ENCODE measurements at places on chromosomes 3 and 15. TPM values are rescaled to one million over a fixed set of nuclear protein-coding genes. Genes with fewer than 3 reads are reported as not detected.

DNA sequence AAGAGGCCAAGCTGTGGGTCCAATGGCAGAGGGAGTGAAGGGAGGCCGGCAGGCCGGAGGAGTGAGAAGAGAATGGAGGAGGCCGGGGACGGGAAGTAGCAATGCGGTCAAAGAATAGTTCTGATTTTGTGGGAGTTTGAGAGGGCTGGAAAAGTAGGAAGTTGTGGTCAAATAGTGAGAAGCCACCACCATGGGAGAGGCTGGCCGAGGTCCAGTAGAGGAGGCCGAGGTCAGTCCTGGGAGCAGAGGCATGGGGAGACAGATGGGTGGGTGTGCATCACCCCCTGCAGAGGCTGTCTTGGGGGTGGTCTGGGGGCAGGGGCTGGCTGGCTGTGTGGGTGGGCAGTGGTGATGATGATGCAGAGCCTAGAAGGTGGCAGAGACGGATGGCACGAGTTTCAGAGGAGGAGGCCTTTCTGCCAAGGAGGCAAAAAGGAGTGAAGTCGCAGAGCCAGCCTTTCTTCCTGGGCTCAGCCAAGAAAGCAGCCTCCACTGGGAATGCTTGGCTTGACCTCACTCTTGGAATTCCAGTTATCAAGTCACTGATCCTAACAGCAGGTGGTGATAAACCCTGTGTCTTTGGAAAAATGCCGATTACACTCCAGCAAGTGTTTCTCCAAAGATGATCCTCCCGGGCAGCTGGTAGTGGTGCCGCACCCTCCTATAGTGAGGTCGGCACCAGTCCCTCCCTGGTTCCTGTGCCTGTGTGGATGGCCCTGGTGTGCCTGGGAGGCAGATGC lies 57.3 kb downstream of the ARNT2 start:
- no peak for DNase-seq

DNA sequence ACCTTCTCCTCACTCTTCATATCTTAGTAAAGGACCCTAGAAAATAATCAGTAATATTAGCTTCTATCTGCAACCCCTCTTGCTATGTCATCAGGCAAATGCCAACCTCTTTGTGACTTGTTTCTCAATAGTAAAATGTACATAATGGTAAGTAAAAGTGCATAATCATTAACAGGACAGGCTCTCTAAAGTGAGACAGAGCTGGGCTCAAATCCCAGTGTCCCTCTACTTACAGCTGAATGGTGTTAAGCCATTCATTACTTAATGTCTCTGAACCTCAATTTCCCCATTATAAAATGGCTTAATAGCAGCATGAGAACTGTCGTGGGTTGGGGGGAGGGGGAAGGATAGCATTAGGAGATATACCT lies 62.6 kb upstream of the ATP11B start:
- DNase-seq: no peak

DNA sequence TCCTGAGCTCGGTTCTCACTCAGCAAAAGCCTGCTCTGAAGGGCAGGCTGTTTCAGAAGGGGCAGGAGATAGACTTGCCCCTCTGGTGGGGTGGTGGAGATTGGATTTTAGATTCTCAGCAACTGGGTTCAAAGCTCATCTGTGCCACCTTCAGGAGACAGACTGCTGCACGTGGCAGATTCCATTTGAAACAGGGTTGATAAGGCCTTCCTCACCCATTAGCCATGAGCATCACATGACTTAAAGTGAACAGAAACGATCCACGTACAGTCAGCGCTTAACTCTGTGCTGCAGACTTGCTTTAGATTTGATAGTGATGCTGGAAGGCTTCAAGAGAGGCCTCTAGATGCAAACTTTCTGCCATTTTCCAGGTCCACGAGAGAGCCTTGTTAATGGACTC lies 35.0 kb upstream of the MGLL start:
- no peak for DNase-seq

- no peak for DNase-seq
These were observed 49.3 kb downstream of the CEP152 start for GRCh38 chr15:48761393-48762158.

GRCh38 chr3:40381904-40382616 lies 4.9 kb upstream of the ENTPD3 start:
- no peak for DNase-seq

DNA sequence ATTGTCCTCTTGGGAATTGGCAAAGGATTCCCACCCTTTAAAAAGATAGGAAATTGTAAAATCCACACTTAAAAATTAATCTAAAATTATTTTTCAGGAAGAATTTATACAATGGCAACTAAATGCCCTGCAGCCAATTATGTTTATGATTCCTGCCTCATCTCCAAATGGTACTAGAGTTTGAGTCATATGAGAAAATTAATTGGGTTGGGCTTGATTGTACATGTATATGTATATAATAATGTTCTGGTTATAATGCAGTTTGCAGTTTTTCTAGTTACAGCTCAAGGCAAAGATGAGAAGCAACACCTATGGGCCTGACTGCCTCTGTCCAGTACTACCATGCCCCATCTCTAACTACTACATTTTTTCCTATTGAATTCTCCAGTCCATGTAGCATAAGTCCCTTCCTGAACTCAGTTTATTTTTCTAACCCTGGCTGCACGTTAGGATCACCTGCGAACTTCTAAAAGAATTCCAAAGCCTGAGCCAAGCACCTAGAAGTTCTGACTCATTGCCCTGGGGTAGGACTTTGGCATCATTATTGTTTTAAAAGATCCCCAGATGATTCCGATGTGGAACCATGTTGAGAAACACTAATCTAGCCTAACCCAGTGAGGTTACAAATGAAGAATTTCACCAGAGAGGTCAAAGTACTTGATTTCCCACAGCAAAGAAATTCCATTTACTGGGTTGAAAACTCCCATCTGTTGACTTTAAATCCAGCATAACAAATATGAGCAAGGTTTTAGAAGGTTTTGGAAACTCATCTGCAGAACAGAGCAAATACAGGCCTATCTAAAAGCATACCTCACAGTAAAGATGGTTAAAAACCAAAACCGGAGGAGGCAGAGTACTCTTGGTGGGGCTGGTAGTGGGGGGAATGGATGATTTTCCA lies 19.4 kb downstream of the TGFBR2 start:
- DNase-seq: no peak

- DNase-seq: peak; percentile 11
These were observed 28.7 kb upstream of the ATP2B2 start for GRCh38 chr3:10534066-10534465.

DNA sequence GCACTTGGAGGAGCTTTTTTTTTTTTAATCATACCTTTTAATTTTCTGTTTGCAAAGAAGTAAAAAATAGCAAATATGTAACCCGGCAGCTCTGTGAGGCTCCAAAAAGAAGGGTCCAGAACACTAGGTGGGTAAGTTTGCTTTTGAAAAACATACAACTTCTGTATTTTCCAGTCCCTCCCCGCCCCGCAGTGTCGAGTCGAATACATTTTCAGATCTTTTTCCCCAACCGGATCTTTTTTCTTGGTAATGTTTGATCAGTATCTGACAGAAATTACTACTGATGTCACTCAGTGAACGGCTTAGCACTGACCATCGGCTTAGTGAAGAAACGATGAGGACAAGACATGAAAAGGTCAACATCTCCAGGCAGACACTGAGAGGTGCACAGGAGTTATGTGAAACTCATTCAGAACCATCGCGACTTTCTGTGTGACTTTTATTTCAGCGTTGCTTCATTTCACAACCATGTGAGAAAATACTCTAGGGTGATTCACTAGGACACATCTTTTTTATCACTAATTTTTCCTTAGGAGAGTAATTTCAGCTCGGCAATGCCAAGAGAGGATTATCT lies 11.0 kb downstream of the ISL2 start:
- no peak for DNase-seq

DNA sequence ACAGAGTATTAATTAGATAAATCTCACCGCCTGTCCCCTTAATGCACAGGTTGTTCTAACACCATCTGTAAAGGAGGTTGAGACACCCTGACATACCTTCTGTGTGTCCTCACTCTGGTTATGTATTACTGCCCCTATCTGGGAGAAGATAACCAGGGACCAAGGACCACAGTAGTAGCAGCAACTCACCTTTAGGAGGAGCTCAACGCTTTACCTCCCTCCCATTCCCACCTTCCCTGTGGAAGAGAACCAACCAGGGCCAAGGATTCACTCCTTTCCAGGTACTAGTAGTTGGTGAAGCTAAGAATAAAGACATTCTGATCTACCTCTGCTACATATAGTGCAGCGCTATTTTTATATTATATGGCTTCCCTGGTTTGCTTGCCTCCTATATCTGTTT lies 232.6 kb downstream of the MEX3B start:
- DNase-seq: no peak

GRCh38 chr3:194592798-194593752 lies 40.1 kb downstream of the TMEM44 start:
- DNase-seq: no peak

- DNase-seq: no peak
These were observed 39.7 kb downstream of the FGF12 start for GRCh38 chr3:192687488-192688152.

DNA sequence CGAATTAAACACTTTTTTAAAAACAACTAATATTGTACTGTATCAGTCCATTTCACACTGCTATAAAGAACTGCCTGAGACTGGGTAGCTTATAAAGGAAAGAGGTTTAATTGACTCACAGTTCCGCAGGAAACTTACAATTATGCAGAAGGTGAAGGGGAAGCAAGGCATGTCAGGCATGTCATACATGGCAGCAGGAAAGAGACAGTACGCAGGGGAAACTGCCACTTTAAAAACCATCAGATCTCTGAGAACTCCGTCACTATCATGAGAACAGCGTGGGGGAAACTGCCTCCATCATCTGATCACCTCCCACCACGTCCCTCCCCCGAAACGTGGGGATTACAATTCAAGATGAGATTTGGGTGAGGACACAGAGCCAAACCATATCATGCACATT lies 162.8 kb upstream of the TPM1 start:
- peak; percentile 44 for DNase-seq

GRCh38 chr15:49492830-49493229 lies 69.8 kb downstream of the FGF7 start:
- DNase-seq: no peak

GRCh38 chr3:62445275-62445674 lies 71.9 kb upstream of the FEZF2 start:
- no peak for DNase-seq

DNA sequence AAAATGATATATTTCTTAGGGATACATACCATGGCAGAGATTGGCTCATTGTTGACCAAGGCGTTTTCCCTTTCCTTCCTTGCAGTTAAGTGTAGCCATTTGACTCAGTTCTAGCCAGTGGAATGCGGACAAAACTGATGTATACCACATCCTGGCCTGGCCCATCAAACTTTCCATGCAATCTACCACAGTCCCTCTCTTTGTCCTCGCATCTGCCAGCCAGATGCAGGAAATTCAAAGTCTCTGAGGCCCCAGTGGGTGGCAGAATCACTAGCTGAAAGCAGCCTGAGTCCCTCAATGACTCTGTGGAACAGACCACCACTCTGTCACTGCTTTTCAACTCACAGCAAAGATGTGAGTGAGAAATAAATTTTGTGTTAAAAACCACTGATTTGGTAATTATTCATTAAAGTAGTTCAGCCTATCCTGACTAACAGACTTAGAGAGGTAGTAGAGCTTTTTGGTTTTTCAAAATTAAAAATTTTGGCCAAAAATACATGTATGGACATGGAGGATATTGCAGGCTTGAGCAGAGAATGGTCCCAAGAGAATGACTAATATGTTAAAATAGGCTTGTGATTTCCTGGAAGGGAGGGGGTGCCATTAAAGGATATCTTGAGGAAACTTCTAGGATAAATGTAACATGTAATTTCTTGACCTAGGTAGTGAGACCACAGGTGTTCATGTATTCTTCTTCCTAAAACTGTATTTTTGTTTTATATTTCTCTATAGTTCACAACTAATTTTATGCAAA lies 10.9 kb downstream of the LRRFIP2 start:
- DNase-seq: no peak

GRCh38 chr3:14286887-14287500 lies 108.4 kb downstream of the LSM3 start:
- DNase-seq: no peak

RGMA gene
- total RNA-seq: 46.0 TPM

TMEM212 gene
- not detected for total RNA-seq

FRMD5 gene
- 2.3 TPM for total RNA-seq

IL17RE gene
- 111 TPM for total RNA-seq
